ENCODE measurements at places on chromosomes 11 and 22.

GRCh38 chr11:81092522-81092921, 1641.1 kb downstream of the FAM181B start:
- no peak for DNase-seq

GRCh38 chr22:33952776-33953175, 32.5 kb upstream of the LARGE1 start:
- DNase-seq, result no peak

- no peak for DNase-seq
Measured at GRCh38 chr11:84645988-84646694, 981.0 kb downstream of the DLG2 start.

GRCh38 chr11:87879118-87879517, 296.1 kb downstream of the RAB38 start:
- DNase-seq, result no peak

DNA sequence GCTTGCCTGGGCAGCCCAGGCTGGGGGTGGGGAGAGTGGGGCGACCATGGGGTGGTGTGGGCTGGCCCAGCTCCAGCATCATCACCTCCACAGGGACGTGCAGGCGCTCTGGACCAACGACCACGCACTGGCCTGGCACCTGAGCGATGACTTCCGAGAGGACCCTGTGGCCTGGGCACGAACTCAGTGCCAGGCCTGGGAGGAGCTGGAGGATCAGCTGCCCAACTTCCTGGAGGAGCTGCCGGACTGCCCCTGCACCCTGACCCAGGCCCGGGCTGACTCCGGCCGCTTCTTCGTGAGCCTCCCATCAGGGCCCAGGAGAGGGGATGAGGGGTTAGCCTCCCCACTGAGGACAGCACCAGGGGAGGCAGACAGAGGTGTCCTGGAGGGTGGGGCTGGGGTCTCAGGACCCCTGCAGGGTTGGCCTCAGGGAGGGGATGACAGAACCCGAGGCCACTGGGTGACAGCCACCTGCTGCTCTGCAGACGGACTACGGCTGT, 3.8 kb downstream of the SUSD2 start:
- no peak for DNase-seq

- no peak for DNase-seq
Measured at GRCh38 chr11:70616938-70617654, 218.8 kb downstream of the CTTN start.

DNA sequence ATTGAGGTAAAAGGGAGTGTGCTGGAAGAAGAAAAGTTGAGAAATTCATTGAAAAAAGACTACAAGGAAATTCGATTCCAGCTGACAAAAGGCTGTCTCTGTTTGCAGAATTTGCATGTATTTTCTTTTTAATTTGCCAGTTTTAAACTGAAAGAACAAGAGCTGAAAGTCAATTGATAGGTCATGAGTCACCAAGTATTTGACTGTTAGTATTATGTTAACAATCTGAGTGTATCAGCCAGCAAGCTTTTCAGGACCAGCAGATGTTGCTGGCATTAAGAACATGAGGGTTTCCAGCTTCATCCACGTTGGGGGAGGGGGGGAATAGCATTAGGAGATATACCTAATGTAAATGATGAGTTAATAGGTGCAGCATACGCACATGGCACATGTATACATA, 726.7 kb downstream of the METTL15 start:
- DNase-seq, result no peak

DNA sequence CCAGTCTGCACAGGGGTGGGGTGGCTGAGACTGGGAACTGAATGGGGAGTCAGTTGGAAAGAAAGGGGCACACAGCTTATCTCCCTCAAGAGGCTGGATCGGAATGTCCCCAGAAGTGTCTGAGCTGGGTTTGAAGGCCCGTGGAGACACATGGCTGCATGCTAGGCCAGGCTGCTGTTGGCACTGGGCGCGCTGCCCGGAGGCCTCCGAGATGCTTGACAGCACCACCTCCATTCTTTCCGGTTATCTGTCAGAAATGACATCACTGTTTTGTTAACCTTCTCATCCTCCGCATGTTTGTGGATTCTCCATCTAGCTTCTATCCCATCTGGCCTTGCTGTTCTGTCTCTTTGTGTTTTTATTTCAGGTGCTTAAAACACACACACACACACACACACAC, 85.5 kb downstream of the APIP start:
- peak; percentile 35 for DNase-seq

GRCh38 chr11:10379022-10379421, 74.1 kb downstream of the ADM start:
- DNase-seq, result no peak

DNA sequence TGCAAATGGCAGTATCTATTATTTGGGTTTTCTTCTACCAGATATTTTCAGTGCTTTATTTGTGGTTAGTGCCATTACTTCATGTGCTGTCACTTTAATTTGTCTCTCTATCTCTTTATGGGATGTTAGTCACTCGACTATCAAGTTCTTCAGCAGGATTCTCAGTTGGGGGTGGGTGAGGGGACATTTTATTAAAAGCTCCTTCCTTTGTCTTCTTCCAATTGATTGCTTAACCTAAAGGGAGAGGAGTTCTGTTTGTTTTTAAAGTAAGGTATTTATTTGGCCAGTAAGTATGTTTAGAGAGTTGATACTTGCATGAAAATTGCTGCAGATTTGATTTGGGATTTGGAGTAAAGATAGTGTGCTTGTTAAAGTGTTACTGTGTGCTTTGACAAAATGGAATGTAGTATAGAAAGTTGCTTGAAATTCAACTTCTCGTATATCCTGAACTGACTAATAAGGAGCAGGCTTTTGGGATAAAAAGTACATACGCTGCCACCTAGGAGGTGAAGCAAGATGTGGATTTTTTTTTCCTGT, 10.3 kb downstream of the YAP1 start:
- DNase-seq, result no peak

DNA sequence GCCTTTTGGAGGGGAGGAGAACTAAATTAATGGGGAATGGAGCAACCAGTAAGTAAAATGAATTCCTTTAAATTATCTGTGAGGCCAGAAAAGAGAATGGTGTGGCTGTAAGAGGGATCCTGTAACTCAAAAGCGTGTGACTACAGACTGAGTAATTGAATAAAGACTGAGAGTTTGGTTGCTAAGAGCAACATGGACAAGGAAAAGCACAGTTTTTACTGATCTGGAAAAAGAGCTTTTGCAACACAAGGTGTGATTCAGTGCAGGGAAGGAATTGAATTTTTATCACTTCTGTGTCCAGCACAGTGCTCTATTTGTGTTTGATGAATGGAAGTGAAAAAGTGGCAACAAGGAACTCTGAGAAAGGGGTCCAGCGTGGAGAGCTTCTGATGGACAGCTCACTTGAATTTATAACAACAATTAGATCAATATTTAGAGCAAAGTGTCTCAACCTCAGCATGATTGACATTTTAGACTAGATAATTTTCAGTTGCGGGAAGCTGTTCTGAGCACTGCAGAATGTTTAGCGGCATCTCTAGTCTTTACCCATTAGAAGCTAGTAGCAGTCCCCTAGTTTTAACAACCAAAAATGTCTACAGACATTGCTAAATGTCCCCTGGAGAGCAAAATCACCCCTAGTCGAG, 202.8 kb upstream of the BDNF start:
- DNase-seq, result no peak
